ENCODE measurements at places on chromosomes 16 and 17. TPM values are rescaled to one million over a fixed set of nuclear protein-coding genes. Genes with fewer than 3 reads are reported as not detected.

DNA sequence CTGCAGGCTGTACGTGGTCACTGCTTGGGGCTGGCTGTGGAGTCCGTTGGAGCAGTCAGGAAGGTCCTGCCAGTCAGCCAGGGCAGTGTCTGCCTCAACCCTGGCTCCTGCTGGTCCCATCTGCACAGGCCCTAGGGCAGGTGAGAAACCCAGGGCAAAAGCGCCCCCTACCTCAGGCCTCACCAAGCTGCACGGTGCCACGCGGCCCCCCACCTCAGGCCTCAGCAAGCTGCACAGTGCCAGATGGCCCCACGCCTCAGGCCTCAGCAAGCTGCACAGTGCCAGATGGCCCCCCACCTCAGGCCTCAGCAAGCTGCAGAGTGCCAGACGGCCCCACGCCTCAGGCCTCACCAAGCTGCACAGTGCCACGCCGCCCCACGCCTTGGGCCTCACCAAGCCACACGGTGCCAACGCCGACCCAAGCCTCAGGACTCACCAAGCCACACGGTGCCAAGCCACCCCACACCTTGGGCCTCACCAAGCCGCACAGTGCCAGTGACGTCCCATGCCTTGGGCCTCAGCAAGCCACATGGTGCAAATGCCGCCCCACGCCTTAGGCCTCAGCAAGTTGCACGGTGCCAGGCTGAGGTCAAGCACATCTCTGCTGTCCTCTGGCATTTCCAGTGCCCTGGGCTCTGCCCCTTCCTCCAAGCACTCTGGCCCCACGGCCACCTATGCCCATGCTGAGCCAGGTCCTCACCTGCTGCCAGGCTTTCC, 5.5 kb downstream of the TMEM204 start:
- no peak for ATAC-seq

DNA sequence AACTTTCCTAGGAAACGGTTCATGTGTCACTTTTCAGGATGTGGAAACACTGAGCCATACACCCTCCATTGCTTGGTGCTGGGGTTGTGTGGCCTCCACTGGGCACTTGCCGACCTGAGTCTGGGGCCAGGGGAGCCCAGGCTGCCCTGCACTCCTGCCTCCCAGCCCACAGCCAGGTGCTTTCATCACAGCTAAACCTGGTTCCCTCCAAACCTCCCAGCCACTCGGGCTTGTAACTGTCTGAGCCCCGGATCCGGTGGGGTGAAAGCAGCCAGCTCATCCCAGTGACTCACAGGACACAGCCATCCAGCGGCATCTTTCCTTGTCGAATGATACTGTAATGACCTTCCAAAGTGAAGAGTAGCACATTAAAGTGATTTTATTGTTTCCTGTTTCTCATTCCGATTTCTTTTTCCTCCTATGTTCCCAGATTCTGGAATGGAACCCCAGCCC, 19.8 kb downstream of the CARHSP1 start:
- no peak for ATAC-seq

DNA sequence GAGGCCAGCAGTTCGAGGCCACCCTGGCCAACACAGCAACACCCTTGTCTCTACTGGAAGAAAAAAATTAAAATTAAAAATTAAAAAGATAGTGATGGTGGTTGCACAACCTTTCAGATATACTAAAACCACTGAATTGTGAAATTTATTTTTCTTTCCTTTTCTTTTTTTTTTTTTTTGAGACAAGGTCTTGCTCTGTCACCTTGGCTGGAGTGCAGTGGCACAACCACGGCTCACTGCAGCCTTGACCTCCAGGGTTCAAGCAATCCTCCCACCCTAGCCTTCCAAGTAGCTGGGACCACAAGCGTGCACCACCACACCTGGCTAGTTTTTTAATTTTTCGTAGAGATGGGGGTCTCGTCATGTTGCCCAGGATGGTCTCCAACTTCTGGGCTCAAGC, 254.4 kb downstream of the SLC39A11 start:
- ATAC-seq, result no peak

- no peak for ATAC-seq
Observed at GRCh38 chr17:35127751-35128514, 6.5 kb downstream of the FNDC8 start.

DNA sequence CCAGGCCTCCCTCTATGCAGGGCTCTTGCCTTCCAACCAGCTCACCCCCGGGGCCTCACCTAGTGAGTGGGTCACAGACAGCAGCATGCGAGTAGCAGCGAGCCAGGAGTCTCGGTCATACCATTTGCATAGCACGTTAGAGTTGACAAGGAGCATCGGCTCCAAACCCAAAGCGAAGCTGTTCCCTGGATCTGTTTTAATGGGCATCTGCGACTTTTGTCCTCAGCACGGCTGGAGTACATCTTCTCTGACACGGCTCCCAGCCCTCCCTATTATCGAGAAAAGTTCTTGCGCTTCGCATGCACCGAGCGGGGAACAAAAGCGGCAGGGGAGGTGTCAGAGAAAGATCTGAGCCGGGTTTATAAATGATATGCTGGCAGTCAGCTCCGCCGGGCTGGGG, 253.3 kb downstream of the MAF start:
- ATAC-seq, result no peak

- no peak for ATAC-seq
Observed at GRCh38 chr17:47210105-47210504, 957 bp downstream of the MYL4 start.

- ATAC-seq, result no peak
Observed at GRCh38 chr17:60388742-60389141, 3.2 kb downstream of the USP32 start.

DNA sequence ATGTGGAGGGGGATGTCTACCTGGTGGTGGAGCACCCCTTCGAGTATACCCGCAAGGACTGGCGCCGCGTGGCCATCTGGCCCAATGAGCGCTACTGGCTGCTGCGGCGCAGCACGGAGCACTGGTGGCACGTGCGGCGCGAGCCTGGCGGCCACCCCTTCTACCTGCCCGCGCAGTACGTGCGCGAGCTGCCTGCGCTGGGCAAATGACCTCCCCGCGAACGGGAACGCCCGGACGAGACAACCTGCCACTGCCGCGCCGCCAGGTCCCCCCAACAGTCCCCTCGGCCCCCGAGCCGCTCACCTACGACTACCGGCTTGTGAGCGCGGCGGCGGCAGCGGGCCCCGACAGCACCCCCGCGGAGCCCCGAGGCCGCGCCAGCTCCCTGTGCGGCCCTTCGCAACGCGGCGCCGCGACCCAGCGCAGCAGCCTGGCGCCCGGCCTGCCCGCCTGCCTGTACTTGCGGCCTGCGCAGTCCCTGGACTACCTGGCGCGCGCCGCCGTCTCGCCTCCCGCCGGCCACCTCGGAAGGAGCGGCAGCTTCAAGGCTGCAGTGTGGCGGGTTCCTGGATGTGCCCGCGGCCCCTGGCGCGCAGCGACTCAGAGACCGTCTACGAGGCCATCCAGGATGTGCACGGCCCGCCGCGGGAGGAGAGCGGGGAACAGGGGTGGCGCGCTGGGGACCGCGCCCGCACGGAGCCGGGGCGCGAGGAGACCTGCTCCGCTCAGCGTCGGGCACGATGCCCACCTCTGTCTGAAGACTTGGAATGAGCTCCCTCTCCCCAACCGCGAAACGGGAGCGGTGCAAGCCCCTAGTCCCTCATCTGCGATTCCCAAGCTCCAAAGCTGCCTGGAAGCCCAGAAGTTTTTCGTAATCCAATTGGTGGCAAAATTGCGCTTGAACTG, 48.7 kb upstream of the AMZ2 start:
- ATAC-seq, result peak; percentile 58

TPSG1 gene
- not detected for total RNA-seq

GRB7 gene
- total RNA-seq, result 0.40 TPM

PPP1R9B gene
- total RNA-seq, result 89.2 TPM

PHKB gene
- total RNA-seq, result 22.4 TPM

ZPBP2 gene
- 0.53 TPM for total RNA-seq
